ENCODE measurements at places on chromosomes 11 and 22.

- DNase-seq, result peak; percentile 88
Observed at GRCh38 chr11:67372993-67373647, at the start of gene CLCF1. CLCF1 (minus strand) TSS chr11:67373598; CDS start chr11:67373539, 59 bp downstream.

GRCh38 chr22:50627642-50628542 lies at the start of gene ARSA:
ARSA (minus strand) TSS chr22:50628152; CDS start chr22:50627779, 373 bp downstream.
- peak; percentile 88 for DNase-seq

- no peak for DNase-seq
Observed at GRCh38 chr11:73217131-73217809, 811 bp upstream of the P2RY2 start.

- DNase-seq, result peak; percentile 15
Observed at GRCh38 chr11:75100314-75100713, 3.6 kb upstream of the OR2AT4 start.

DNA sequence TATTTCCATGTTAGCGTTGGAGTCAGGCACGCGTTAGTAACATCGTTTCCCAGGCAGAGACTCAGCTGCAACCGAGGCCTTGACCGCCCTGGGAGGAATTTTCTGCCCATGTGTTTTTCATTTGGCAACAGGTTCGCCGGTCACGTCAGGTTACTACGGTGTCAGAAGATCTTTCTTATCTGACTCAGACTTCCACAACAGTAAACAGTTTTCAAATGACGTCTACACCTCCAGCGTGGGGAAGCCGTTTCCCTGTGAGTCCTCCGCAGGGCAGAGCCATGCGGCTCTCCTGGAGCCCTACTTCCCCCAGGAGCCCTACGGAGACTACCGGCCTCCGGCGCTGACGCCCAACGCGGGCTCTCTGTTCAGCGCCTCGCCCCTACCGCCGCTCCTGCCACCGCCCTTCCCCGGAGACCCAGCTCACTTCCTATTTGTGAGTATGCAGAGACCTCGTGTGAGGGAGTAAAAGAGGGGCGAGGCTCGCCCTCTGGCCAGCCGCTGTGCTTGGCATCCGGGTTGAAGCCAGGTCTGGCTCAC lies 14.3 kb upstream of the POU2AF3 start:
- no peak for DNase-seq

DNA sequence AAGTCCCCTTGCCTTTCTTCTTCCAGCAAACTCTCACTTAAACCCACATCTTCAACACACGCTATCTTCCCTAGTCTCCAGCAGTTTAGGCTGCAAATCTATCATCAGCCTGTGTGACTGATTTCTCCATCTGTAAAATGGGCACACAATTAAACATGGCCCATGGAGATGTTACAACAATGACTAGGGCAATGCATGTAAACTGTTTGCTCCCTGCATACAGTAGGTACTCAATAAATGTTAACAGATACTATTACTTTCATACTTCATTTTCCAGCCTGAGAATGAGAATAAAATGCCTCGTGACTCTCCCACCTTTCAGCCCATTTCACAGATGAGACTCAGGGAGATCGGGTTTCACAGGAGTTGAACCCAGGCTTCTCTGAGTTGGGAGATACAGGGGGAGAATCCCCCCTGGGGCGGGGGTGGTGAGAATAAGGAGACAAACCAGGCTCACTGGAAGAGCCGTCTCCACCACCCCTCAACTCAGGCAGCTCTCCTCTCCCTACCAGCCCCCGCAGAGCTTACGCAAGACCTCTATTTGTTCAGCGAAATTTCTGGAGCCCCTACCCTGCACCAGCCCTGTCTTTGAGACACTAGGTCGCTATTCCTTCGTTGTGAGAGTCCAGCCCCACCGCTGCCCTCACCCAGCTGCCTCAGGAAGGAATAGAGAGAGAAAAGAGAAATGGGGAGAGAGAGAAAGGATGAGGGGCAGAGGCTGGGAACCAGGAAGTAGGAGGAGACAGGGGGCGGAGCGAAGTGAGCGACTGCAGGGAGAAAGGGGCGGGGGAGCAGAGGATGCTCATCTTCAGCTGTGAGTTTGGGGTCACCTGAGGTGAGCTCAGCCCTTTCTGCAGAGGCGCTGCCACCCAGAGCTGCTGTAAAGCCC lies 42.1 kb upstream of the KLHL35 start:
- peak; percentile 24 for DNase-seq

GRCh38 chr11:118581057-118581456 lies 8.8 kb downstream of the ARCN1 start:
- no peak for DNase-seq

DNA sequence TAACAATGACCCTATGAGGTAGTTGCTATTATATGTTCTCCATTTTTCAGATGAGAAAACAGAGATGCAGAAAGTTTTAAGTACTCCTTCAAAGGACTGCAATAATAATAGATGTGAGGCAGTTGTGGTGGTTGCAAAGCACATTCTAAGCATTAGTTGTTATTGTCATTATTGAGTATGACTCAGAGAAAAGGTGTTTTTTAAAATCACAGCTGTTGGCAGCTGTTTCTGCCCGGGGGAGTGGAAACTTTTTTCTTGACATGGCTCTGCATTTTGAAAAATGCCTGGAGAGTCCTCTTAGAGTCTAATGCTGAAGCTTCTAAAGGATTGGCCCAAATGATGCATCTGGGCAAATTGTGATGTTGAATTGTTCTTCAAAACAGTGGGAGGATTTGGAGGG lies 244.5 kb upstream of the MPPED2 start:
- no peak for DNase-seq

DNA sequence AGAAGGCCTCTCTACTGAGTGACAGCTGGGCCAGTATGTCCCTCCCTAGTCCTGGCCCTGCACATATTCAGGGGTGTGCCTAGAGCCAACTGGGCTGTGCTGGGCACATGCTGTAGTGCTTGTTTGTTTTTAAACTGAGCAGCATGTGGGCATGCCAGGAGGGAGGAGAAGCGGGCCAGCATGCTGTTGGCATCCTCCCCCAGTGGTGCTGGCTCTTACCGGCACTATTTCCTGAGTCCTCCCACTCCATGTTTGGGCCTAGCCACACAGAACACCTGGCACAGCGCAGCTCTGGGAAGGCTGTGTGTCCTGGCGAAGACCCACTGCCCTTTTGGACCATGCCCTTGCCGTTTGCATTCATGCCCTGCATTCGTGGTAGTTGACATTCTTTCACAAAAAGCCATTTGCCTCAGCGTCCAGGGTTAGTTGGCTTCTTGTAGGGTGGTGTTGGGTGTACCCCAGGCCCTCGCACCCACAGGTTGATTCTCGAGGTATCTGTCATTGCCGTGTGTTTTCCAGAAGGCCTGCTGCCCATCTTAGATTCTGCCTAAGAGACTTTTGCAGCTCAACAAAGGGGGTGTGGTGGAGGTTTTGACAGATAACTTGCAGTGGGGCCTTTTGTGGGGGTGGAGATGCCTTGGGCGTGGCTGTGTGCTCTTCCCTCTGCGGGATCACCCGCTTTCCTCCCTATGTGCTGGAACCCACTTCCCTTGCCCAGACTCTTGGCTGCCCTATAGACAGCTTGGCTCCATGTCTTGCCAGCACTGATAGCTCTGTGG lies 13.6 kb downstream of the DGCR8 start:
- no peak for DNase-seq

GRCh38 chr11:407651-408123 lies 7.1 kb downstream of the SIGIRR start:
- no peak for DNase-seq

GRCh38 chr11:44344423-44344820 lies 34.5 kb upstream of the ALX4 start:
- DNase-seq, result no peak

DNA sequence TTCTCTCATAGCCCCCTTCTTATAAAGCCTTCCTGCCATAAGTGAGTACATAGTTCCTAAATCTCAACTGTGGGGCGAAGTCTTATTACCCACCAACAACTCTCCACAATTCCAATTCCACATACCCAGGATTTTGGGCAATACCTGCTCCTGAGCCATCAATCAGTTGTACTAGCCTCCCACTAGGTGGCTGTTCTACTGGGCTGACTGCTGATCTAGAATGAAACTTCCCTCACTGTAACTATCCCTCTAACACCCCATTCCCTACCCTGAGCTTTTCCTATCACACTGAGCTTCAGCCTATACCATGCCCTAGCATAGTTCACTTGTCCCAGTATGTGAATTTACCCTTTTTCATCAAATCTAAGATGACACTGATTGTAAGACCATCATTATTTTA lies 52.5 kb downstream of the RRAS2 start:
- DNase-seq, result no peak

DNA sequence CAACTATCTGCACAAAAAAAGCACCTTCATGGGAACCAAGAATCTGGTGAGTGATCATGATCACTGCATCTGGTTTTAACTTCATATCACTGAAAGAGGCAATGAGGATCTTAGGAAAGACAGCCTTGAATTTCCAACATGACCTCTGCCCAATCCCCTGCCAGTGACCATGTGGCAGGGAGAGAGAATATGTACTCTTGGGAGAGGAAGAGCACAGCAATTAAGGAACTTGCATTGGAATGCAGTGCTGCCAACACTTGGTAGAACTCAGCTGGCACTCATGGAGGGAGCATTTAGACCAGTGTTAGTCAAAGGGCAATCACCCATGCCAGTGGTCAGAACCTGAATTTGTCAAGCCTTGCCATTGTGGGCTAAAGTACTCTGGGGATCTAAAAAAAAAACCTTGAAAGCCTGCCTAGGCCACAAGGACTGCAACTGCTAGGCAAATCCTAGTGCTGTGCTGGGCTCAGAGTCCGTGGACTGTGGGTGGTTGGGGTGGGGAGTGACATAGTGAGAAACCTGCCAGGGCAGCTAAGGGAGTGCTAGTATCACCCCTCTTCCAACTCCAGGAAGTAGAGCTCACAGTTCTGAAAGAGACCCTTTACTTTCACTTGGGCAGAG lies 23.1 kb downstream of the JRKL start:
- no peak for DNase-seq

DNA sequence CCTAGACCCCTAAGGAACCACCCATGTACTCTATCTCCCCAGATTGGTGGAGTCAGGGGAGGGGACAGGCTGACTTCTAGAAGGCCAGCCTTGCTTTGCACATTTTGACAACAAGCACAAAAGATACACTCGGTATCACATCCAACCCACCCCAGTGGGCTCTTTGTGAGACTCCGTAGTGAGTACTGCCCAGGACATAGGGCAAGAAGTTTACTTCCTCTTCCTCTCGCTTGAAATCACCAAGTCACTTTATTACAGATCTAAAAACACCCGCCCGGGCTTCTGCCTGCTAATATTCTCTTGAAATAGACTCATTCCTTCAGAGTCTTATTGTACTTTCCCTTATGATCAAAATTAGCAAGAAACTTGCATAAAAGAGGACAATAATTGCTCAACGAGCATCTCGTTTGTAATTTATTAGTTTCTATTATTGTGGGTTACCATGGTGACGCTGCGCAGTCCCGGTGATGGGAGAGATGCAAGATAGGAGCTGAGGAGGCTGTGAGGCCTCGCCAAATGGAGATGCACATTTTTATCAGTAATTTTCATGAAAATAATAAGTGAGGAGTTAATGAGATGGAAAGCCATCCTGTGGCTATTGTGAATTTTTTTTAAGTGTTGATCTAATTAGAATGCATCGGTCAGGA lies 96.9 kb downstream of the FEZ1 start:
- no peak for DNase-seq

DNA sequence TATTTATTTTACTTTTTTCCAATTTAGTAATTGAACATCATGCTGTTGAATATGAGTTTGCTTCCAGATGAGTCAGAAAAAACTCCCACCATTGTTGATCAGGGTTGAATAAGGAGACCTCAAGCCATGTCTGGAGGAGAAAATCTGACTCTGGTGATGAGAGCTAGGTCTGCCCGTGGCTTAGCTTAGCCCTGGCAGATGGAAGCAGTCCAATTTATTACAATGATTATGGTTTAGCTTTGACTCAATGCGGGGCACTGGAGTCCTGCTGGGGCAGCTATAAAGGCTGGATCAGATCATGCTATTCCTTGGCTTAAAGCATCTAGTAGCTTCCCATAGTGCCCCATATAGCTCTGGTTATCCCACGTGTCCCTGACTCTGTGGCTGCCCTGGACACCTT lies 506.5 kb downstream of the MN1 start:
- DNase-seq, result no peak

- DNase-seq, result no peak
Observed at GRCh38 chr11:66464916-66465315, 1.8 kb upstream of the PELI3 start.

DNA sequence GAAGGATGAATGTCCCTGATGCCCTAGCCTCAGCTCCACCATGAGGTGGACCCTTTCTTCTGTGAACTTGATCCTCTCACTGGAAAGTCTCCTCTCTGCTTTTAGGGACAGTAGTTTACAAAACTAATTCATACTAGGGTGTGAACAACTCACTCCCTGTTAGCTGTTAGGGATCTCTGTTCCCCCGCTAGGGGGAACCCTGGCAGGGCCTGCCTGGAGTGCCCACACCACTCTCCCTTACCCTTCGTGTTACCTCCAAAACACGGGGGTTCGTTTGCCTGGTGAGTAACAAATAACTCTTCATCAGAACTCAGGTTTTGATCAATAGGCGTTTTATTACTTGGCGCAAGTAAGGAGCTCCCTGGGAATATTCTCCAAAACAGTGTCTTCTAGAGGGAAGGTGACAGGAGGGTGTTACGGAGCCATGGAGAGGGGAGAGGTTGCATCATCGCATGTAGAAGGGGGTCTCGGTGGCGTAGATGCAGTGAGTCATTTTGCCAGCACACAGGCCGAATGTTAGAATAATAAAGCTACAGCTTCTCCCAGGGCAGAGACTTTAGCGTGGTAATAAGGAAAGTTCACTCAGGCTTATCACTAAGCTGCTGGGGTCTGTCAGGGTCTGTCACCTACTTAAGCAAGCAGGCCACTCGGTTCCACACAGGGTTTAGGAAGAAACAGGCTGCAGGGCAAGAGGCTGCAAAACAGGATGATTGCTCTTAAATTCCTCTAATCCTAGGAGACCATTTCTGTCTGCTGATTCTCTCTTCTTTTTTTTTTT lies 45.8 kb downstream of the C11orf96 start:
- peak; percentile 54 for DNase-seq

- DNase-seq, result no peak
Observed at GRCh38 chr11:76770642-76771445, 12.3 kb upstream of the TSKU start.

Measured in cardiac muscle cell (in vitro differentiated cells and primary cell).